HL-60 (cell line): ENCODE measurements at places on chromosomes 1 and 21.

DNA sequence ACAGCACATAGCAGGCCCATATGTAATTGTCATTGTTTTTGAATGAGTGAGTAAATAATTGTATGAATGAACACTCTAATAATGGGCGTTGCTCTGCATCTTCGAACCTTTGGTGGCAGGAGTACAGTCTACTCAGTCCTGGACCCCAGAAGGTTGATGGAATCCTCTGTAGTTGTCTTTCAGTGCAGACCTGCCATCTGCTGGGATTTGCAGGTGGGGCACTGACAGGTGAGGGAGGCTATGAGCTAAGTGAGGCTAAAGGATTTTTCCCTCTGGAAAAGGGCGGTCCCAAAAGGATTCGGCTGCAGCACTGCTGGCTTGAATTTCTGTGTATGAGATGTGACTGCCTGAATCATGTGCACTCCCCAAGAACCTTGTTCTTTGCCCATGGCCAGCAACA lies 53.4 kb downstream of the PLXNA2 start:
- no peak for DNase-seq

DNA sequence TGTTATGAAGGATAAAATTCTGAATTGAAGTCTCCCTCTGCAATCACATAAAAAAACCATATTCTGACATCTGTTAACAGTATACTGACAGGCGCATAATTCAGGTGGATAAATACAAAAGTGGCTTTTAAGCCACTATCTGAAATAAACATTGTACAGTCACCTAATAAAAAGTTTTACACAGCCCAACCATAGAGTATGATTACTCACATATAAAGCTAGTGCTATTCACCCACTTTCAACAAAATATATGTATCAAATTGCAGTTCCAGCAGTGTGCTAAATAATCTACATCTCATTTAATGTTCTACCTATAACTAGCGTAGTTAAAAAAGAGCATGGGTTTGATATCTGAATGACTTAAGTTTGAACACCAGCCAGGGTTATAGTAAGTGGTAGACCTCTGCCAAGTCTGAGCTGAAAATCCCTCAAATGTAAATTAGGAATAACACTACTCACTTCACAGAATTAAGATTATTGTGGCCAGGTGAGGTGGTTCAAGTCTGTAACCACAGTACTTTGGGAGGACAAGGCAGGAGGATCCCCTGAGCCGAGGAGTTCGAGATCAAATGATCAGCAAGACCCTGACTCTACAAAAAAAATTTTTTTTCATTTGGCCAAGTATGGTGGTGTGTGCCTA lies 3.9 kb downstream of the EGLN1 start:
- DNase-seq: no peak

DNA sequence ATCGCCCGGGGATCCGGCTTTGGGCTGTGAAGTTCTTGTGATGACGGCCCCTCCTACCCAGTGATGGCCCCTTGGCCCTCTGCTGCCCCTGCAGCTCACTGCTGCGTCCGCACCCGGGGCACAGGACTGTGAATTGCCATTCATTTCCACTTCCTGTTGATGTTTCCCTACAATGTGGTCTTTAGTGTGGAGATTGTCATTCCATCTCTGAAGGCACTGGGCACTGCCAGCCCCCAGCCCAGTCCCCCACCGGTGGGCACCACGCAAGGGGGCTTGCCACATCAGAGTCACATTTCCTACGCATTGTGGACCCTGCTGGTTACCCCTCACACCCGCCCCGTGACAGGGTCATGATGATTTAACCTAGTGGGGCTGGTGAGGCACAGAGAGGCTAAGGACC lies 2.5 kb upstream of the MX2 start:
- DNase-seq: no peak

- DNase-seq: no peak
Observed at GRCh38 chr1:32705516-32705915, 2.9 kb upstream of the SYNC start.

DNA sequence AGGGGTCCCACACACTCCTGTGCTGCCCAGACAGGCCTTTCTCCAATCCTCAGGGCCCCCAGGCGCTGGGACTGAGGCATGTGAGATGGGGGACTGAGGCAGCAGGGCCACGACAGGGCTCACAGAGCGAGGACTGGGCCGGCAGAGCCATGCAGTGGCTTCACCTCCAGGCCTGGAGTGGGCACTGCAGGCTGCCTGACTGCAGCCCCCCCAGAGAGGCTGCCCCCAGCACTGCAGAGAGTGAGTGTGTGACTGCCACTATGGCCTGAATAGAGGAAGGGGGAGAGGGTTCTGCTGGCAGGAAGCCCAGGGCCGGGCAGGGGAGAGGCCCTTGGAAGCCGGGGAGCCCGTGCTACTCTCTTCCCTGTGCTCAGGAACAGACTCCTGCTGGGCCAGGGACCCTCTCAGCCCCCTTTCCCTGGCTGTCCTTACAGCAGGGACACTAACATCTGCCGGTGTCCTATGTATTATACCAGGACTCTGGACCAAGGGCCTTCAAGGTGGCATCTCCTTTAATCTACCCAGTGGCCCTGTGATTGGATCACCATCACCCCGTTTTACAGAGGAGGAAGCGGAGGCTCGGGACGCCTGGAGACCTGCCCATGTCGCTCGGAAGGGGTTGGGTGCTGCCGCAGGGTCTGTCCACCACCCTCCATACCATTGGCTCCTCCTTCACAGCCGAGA lies 20.2 kb upstream of the PLEKHG5 start:
- DNase-seq: no peak

GRCh38 chr1:152981146-152981871 lies 2.6 kb upstream of the SPRR1A start:
- DNase-seq: no peak

DNA sequence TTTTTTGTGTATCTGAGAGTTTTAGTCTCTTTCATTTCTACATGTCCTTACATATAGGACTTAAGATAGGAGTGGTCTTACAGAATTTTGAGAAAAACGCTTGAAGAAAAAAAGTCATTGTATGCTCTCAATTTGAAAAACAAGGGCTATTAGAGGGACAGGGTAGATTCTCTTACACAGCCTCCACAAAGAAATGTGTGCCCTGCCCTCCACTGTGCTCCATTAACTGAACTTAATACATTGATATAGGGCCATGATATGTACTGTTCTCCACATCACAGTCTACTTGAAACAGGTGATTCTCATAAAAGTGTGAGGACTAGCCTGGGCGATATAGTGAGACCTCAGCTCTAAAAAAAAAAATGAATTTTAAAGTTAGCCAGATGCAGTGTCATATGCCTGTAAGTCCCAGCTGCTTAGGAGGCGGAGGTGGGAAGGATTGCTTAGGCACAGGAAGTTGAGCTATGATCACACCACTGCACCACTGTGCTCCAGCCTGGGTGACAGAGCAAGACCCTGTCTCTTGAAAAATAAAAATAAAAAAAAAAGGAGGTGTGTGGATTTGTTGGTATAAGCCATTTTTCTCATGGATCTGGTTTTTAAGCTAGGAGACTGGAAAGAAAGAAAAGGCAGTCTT lies 77.0 kb downstream of the HMCN1 start:
- no peak for DNase-seq

DNA sequence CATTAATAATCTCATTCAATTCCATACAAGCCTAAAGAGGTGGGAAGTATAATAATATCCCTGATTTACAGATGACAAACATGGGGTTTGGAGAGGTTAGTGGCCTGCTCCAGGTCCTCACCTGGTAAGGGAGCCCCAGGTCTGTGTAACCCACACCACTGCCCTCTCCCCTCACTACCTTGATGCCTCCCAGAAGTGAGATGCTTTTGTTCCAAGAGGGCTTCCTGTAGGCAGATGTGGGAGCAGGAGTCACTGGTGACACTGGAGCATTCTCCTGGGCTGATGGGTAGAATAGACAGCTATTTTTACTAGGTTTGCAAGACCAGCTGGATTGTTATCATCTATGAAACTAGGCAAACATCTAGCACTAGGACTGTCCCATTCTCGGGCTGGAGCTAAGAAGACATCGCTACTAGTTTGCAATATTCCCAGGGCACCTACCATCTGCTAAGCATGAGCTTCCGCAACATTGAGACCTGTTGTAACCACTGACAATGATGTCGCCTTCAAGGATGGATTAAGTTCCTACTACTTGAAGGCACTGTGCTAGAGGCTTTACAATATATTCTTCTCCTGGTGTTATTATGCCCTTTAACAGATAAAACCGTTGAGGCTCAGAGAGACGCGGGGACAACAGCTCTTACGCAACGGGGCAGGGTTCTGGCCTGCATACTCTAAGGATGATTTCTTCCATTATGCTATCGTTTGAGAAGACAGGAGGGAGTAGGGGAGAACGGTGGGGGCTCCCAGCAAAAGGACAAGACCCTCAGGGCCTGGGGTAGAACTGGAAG lies 35.0 kb downstream of the BATF3 start:
- DNase-seq: no peak

DNA sequence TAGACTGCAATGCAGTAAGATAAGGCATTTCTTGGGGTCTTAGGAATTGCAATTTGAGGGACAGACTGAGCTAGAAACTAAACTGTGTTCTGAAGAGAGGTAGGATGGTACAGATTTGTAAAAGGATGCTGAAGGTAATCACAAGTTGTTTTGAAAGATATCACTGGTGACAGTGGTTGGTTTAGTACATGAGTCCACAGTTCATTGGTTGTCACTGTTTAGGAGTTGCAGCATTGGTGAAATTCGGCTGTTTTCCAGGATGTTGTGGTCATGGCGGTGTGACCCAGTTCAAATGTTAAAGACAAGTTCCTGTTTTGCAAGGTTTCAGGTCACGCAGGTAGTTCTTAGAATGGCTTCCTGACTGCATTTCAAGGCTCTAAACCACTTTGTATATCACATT lies 292.8 kb upstream of the B3GALT2 start:
- peak; percentile 54 for DNase-seq

DNA sequence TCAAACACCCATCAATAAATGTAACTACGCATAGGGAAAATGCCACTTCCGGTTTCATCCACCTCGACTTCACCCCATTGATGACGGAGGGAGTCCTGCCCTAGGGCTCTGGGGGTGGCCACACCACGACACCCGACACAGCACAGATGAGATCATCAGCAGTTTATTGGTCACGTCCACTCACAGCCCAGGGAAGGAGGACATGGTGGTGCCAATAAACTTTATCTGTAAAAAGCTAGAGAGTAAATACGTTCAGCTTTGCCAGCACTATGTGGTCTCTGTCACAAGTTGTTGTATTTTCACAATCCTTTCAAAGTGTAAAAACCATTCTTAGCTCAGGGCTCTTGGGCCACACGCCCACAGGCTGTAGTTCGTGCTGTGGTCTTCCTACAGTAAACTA lies 16.3 kb downstream of the SETD4 start:
- no peak for DNase-seq

GRCh38 chr21:14010729-14011128 lies 200.0 kb downstream of the LIPI start:
- DNase-seq: no peak

GRCh38 chr1:3329640-3330281 lies 124.7 kb upstream of the ARHGEF16 start:
- no peak for DNase-seq

GRCh38 chr1:198677871-198678270 lies 39.0 kb downstream of the PTPRC start:
- DNase-seq: peak; percentile 49

DNA sequence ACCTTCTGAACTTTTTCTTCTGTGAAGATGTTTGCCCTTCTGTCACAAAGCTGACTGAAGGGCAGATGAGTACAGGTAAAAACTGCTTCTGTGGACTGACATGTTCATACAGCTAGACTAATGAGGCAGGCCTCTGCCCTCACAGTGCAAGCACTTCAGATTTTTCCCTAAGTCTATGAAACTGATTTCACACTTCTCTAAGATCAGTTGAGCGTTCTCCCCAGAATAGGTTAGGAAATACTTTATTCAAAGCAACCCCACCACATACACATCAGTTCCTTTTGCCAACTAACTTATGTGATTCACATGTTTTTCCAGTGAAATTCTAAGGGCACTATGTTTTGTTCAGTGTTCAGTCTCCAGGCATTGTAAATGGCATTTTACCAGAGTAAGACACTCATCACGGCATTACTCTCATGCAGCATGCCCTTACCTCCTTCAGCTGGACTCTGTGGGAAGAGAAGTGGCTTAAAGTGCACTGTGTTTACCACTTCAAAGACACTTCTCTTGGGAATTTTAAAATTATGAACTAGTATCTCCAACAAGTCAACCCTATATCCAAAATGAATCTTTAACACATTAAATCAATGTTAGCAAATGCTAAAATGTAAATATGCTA lies 5.4 kb upstream of the PSMG1 start:
- DNase-seq: no peak

DNA sequence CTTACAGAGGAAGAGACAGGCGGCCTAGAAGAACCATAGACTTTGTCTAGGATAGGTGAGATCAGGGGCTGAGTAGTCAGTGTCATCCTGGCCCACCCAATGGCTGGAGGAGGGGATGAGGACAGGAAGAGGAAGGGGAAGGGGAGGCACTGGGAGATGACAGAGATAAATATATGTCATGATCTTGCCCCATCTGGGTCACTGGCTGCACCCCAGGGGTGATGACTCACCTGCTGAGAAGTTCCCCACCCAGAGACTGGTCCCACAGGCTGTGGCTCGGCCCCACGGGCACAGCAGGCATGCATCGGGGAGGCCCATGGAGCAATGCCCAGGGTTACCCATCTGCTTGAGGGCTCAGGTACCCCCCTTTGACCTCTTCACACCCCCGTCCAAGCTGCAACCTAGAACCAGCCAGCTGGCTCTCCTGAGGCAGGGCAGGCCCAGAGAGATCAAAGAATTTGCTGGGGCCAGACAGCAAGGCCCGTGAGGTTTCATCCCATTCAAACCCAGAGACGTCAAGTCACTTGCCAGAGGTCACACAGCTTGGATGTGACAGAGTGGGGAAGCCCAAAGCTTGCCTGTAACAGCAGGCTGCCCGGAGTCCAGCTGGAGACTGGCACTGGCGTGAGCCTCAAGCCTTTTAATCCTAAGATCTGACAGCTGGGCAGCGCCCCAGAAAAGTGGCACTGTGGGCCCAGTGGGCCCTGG lies 34.7 kb upstream of the CASZ1 start:
- DNase-seq: peak; percentile 2

- DNase-seq: no peak
Observed at GRCh38 chr1:71944006-71944405, 338.3 kb downstream of the NEGR1 start.

- no peak for DNase-seq
Observed at GRCh38 chr1:15935056-15935950, 40.6 kb downstream of the ZBTB17 start.

- DNase-seq: no peak
Observed at GRCh38 chr1:182742780-182743179, 46.8 kb upstream of the NPL start.
